Right renal pelvis (tissue), 4 donors: ENCODE measurements at places on chromosomes 2 and 18. TPM values are rescaled to one million over a fixed set of nuclear protein-coding genes. Genes with fewer than 3 reads are reported as not detected.

AKAIN1 gene
- polyA plus RNA-seq = not detected

DNA sequence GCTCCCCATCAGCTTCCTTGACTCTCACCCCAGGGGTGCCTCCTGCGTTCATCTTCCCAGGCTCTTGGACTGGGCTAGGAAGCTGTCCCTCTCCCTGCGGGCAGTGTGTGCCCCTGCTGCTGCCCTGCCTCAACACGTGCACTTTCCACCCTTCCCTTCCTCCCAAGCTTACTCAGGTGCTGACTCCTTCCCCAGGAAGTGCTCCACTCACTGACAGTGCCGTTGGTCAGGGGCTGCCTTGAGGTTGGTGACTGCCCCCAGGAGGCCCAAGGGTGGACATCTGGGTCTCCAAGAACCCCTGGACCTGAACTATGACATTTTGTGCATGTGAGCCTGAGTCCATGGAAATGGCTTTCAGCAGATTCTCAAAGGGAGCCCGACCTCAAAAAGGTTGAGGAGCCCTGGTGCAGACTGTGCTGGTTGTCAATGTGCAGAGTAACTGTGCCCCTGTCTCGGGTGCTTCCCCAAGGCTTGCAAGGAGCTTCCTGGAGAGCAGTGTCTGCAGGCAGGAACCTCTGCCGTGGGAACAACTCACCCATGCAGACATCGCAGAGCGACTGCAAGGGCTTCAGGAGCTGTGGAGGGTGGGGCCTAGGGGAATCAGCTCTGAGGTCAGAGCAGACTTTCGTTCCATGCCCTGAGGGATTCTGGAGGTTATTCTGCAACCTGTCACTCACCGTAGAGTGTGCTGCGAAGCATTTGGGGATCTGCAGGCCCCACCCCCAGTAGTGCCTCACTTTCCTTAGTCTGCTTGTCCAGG, 116.5 kb upstream of the MCFD2 start:
- DNase-seq = no peak

- no peak for DNase-seq
Measured at GRCh38 chr2:181790716-181791649, 100.5 kb upstream of the ITPRID2 start.

DNA sequence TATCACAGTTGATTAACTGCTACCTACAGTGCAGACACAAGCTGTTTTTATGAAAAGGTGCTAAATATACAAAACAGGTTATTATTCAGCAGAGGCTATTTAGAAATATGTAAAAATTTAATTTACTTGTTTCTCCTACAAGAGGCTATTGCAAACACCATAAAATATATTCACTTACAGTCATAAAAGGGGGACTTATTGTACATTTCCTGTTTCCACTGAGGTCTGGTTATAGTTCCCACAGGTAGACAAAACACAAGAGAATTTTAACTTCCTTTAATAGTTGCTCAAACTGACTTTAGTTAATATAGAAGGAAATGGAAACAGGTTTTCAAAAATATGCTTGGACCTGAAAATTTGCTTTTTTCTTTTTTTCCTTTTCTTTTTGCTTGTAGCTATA, 40.0 kb upstream of the FRZB start:
- no peak for DNase-seq

DNA sequence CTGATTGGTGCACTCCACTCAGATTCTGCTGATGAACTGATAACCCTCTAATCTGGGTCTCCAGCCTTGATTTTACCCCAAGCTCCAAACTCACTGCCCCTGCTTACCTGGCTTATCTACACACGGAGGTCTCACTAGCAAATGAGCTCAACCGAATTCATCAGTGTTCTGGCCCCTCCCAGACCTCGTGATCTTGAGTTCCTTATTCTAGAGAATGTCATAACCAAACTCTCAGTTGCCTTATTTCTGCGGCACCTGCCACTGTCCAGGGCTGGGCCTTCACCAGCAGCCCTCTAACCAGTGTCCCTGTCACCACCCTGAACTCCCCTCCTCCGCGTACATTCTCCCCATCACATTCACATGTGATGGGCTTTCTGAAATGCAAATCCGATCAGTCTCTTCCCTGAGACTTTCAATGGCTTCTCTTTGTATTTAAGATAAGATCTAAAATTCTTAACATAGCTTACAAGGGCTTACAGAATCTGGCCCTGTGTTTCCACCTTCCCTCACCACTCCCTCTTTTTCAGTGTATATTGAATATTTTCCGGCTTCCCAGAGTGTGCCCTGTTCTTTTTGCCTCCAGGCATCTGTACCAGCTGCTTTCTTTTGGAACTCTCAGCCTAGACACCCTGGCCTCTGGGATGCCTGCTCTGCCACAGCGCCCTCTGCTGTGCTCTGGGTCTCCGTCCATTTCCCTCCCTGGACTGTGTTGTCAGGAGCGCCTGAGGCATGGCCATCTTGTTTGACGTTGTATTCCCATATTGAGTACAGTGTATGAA, 31.1 kb downstream of the NAB1 start:
- DNase-seq = no peak

CDCA7 gene
- polyA plus RNA-seq = 41.8 TPM

GRCh38 chr2:39491653-39492052, 54.6 kb upstream of the MAP4K3 start:
- DNase-seq = no peak

DNA sequence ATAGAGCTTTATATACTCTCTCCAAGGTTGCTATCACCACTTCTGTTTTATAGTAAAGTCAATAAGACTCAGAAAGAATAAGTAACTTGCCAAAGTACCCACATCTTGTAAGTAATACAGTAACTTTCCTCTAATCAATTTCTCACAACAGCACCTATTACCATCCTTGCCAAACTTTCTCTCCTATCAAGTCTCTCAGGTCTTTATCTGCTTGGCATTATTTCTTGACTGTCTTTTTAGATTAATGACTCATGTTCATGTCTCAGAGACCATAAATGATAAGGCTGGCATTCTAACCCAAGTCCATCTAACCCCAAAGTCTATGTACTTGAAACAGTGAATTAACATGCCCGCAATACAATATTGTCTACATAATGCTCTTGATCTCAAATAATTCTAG, 618.0 kb upstream of the ZEB2 start:
- no peak for DNase-seq

GRCh38 chr18:79406708-79407107, 11.0 kb downstream of the NFATC1 start:
- no peak for DNase-seq

- no peak for DNase-seq
Measured at GRCh38 chr2:234027641-234028040, 22.9 kb upstream of the SPP2 start.

- DNase-seq = no peak
Measured at GRCh38 chr2:27664622-27665363, 1.1 kb downstream of the SLC4A1AP start.

- DNase-seq = no peak
Measured at GRCh38 chr2:20618468-20618885, 32.4 kb downstream of the HS1BP3 start.

GRCh38 chr2:158699323-158699722, 95.8 kb upstream of the DAPL1 start:
- no peak for DNase-seq

MGAT4A gene
- polyA plus RNA-seq = 31.6 TPM

EFR3B gene
- 5.9 TPM for polyA plus RNA-seq

DNA sequence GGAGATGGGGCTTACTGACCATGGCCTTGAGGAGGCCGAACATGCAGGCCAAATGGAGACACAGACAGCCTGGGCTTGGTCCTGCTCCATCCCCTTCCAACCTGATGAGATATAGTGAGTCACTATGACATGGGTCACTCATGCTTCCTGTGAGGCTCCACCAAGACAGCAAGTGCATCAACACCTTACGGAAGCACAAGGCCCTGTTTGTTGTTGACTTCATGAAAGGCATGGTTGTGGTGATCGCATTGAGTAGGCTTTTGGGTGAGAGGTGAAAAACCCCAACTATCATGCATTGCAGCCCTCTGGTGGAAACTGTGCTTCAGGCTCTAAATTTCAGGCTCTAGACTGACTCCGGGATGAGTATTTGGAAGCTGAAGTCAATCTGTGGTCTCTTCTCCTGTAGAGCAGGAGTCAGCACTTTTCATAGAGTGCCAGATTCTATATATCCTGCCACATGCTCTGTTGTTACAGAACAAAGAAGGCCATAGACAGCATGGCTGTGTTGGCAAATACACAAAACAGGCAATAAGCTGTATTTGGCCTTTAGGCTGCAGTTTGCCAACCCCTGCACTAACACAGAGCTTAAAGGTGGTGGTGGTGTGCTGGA, 10.1 kb downstream of the IL37 start:
- DNase-seq = no peak

GRCh38 chr2:159738509-159739390, 26.4 kb downstream of the MARCHF7 start:
- no peak for DNase-seq

DNA sequence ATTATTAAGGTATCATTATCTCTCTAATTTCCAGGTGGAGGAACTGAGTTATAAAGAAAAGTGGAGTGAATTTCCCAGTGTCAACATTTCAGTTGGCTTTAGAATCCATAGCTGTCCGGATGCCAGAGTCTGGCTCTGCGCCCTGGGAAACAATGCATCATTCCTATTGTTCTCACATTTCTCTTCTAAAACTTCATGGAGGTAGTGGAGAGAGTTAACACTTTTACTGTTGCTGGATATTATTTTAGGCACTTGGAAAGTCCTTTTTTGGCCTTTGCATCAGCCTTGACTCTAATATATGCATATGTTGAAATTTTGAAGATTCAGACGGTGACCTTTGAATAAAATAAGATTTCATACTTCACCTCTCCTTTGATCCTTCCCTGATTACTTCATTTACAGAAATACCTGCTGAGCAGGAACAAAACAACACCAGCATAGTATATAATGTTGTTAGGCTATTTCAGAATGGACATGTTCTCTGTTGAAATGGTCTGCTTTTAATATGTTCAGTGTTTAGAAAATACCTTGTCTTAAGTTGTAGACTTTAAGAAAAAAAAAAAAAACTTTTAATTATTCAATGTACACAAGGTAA, 148.8 kb downstream of the EPHA4 start:
- DNase-seq = no peak

SLC11A1 gene
- 0.65 TPM for polyA plus RNA-seq

GPAT2 gene
- polyA plus RNA-seq = 3.2 TPM

DNA sequence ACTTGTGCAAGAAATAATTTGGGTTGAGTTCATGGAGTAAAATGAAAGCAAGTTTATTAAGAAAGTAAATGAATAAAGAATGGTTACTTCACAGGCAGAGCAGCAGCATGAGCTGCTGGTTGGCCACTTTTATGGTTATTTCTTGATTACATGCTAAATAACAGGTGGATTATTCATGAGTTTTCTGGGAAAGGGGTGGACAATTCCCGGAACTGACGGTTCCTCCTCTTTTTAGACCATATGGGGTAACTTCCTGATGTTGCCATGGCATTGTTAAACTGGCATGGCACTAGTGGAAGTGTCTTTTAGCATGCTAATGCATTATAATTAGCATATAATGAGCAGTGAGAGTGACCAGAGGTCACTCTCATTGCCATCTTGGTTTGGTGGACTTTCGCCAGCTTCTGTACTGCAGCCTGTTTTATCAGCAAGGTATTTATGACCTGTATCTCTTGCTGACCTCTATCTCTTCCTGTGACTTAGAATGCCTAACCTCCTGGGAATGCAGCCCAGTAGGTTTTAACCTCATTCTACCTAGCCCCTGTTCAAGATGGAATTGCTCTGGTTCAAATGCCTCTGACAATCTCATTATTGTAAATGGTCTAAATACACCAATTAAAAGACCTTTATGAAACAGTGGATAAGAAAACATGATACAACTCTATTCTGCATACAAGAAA, 114.1 kb upstream of the FIGN start:
- no peak for DNase-seq

- DNase-seq = no peak
Measured at GRCh38 chr2:235725841-235726240, 232.0 kb downstream of the AGAP1 start.

GRCh38 chr2:37350034-37350433, 5.6 kb downstream of the QPCT start:
- no peak for DNase-seq

CKAP2L gene
- 13.8 TPM for polyA plus RNA-seq

ATF2 gene
- polyA plus RNA-seq = 66.5 TPM

RIOK3 gene
- 67.5 TPM for polyA plus RNA-seq

ECEL1 gene
- 13.1 TPM for polyA plus RNA-seq

- DNase-seq = no peak
Measured at GRCh38 chr2:112542984-112543661, 858 bp downstream of the POLR1B start.

DNA sequence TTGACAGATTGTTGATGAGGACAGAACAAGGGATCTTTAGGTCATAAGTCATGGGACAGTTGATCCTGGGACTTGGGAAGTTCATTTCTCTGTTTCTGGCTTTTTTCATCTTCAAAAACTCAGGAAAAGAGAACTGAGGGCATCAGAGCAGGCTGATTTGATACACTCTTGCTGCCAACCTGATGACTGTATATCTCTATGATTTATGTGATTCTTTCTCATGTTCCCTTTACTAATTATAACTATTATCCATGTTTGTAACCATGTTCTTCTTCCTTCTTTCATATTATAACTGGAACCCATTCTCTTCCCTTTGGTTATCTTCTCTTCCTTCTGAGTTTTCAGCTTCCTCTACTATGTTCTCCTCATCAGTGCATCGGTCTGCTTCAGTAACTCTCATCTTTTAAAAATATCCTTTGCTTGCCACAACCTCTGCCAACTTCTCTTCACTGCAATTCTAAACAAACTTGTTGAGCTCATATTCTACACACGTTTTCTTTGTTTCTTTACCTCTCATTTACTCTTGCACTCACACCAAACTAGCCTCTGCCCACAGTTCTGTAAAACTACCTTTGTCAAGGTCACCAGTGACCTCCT, 13.5 kb downstream of the RASGRP3 start:
- DNase-seq = no peak

MERTK gene
- polyA plus RNA-seq = 22.2 TPM

CTAGE1 gene
- not detected for polyA plus RNA-seq

SERPINB2 gene
- not detected for polyA plus RNA-seq

PLGLB1 gene
- 11.1 TPM for polyA plus RNA-seq

DNA sequence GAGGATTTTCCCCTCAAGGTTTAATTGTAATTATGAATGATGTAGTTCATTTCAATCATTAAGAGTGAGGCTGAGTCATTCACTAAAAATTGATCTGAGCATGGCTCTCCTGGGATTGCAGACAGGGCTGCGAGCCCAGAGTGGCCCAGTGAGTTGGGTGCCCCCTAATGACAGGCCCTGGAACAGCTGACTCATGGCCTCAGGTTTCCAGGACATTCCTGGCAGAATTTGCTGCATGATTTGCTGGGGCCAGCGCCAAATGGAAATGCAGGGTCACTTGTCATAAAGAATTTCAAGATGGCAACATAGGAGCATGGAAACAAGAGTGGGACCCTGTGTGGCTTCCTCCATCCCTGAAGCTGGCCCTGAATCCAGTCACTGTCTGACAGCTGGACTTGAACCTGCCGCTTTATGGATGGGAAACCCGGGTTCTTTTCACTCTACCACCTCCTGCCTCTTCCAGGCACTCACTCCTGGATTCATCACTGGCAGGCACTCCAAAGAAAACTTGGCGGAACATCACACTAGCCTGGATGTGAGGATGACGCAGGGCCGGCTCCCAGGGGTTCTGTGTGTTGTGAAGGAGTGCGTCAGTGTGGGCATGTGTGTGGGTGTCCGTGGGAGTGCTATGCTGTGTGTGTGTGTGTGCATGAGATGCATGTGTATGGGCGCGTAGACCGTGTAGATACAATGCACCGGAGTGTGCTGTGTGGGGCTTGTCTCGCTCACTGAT, 15.2 kb downstream of the OTOF start:
- DNase-seq = no peak

CCBE1 gene
- 41.0 TPM for polyA plus RNA-seq

FKBP7 gene
- 54.1 TPM for polyA plus RNA-seq

- no peak for DNase-seq
Measured at GRCh38 chr2:111624411-111625156, 259.4 kb downstream of the ANAPC1 start.
